IMR-90 (cell line): ENCODE measurements at places on chromosomes 1 and 21. TPM values are rescaled to one million over a fixed set of nuclear protein-coding genes. Genes with fewer than 3 reads are reported as not detected.
A peak's percentile ranks its signal among the peaks of the same experiment; 100 is the strongest.

GRCh38 chr1:32242341-32242851 is 4.6 kb upstream of the FAM167B start:
- DNase-seq = no peak

- DNase-seq = peak; percentile 45
These were observed 5.1 kb upstream of the SSR2 start for GRCh38 chr1:156025876-156026275.

Gene TDRKH
- 2.2 TPM in 2 replicates for total RNA-seq

DNA sequence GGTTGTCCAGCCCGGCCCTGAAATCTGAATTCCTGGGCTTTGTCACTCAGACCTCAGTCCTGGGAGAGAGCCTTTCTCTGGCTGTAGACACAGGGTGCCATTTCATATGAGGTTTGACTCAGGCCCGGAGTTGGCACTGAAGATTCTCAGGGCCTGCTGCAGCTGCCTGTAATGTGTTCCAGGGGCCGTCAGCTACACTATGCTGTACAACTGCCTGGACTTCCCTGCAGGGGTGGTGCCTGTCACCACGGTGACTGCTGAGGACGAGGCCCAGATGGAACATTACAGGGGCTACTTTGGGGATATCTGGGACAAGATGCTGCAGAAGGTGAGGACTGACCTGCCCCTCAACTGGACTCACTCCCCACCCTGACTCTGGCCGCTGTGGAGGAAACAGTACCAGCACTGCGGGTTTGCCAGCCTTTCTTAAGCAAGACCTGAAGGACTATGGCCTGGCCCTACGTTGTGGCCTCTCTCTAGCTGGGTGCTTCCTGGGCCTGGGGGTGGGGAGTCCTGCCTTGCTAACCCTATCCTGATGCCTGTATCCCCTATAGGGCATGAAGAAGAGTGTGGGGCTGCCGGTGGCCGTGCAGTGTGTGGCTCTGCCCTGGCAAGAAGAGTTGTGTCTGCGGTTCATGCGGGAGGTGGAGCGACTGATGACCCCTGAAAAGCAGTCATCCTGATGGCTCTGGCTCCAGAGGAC is 18.9 kb downstream of the FAAH start:
- no peak for DNase-seq

Gene ATP1A2
- total RNA-seq = under 0.01 and 0.28 TPM in 2 replicates

Gene SLC1A7
- total RNA-seq = not detected in 2 replicates

DNA sequence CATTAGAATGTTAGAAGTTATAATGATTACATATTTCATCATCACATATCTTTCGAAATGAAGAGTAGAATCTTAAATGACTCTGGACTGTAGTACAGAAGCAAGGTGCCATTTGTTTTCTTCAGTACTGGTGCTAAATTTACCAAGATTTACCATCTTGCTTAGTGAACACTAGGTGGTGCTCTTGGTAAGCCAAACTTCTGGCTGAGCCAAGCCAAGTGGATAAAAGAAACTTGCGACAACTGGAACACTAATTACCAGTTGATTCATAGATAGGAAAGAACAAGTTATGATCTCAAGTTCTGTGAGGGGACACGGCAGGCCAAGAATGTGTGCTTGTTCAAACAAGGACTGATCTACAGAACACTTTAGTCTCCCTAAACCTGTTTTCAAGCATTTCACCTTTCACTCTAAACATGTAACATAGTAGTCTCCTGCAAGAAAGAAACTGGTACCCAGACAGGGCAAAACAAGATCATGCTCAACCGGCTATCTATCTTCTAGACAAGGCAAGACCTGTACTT is 19.8 kb downstream of the SPRTN start:
- peak; percentile 79 for DNase-seq

GRCh38 chr1:228267962-228268880 is 60.4 kb downstream of the OBSCN start:
- DNase-seq = no peak

Gene EFNA1
- total RNA-seq = 0.28 and 0.90 TPM in 2 replicates

DNA sequence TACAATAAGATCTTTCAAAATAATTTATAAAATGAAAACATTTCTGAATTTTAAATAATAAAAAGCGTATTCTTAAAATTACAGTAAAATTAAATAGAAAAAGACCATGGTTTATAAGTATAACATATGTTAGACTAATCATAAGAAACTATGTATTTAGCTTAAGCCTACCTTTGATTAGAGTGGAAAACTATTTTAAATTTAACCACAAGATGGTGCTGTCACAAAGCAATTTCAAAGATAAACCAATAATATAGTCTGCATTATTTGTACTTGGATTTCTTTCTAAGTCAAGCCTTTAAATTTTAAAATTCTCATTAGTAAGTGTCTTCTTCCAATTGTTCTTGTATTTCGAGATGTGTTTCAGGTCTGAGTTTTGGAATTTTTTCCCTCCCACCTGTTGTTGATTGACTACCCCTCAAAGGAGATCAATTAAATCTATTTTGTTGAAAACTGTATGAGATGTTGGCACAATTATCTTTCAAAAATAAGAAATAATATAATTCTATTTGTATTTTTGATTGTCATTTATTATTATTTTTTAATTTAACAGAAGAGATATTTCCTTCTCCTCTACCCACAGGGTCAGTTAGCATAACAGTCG is 459.8 kb downstream of the KCNT2 start:
- peak; percentile 57 for DNase-seq

DNA sequence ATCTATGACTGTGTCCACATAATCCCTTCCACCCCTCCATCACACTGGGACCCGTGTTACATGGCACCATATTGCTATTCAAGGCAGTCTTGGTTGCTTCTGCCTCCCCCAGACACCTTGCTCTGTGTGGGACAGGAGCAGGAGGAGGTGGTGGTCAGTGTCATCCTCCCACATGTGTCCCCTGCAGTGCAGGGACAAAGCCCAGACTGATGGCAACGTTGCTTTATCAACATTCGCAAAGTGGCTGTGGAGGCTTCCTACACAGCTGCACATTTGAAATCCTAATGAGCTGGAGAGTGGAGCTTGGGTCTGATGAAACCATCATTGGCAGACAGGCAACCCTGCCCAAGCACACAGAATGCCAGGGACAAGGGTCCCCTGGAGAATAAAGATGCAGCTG is 26.2 kb downstream of the TRIM67 start:
- no peak for DNase-seq

Gene DDX59
- total RNA-seq = 9.1 and 11.1 TPM in 2 replicates

Gene NEGR1
- total RNA-seq = 9.1 and 13.1 TPM in 2 replicates

Gene PTCH2
- under 0.01 TPM in 2 replicates for total RNA-seq

DNA sequence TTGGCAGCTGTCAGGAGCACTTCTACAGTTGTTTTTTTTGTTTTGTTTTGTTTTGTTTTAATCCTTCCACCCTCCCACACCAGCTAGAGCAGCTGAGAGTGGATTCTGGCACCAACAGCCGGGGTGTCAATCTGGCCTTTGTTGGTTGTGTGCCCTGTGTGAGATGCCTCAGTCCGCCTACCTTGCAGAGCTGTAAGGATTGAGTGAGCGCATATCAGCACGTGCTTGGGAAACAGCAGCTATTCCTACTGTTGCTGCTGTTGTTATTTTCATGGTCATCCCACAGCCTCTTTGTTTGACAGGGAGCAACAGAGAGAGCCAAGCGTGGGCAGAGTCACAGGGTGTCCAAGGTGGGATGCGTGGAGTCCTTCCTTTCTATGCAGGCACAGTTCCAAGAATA is 50.4 kb downstream of the PGBD5 start:
- no peak for DNase-seq

GRCh38 chr1:236341298-236341697 is 52.8 kb upstream of the EDARADD start:
- no peak for DNase-seq

GRCh38 chr1:64842224-64842623 is 97.3 kb downstream of the RAVER2 start:
- no peak for DNase-seq

Gene AADACL4
- not detected in 2 replicates for total RNA-seq

DNA sequence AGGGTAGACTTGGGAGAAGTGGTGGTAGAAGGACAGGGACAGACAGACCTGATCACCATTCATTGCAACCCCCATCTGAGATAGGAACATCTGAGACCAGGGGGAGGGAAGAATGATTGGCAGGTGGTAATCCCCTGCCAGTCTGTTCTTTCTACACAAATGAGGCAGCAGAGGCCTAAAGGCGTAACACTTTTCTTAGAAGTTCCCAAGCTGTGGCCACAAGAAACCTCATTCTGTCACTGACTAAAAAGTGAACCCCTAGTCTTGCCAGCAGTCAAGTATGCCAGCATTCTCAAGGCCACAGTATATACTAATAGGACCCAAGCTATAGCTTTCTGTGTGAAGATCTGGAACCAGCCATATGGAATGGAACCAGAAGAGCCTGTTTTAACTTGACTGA is 638.0 kb downstream of the KCNT2 start:
- no peak for DNase-seq

DNA sequence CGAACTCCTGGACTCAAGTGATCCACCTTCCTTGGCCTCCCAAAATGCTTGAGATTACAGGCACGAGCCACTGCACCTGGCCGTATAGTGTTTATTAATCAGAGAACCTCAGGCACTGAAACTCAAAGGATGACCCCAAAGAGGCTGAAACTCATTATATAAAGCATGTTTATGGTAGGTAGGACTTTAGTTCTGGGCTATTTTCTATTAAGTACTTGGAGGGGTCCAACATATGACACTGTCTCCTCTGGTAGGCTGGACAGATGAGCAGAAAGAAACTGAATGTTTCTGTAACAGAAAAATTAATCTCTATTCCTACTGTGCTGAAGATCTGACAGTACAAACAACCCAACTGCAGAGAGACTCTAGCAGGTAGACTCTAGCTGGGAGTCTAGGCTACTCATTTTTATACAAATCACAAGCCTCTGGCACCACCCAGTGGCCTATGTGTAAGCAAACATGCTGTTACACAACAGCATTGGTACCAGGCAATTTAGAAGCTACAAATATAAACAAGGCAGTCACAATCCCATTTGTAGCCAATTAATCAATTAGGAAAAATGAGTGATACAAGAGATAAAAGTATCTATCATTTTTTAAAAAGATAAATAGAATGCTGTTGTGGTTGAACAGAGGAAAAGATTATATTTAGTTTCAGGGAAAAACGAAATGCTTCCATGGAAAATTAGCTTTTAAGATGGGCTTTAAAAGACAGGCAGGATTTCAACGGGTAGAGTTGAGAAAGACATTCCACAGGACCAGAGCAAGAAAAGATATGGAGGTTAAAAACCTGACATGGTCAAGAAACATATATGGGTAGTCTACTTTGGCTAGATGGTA is 10.4 kb downstream of the DCAF8 start:
- peak; percentile 77 for DNase-seq

Gene XCL1
- total RNA-seq = not detected in 2 replicates

Gene HCRTR1
- total RNA-seq = not detected in 2 replicates

Gene KCTD3
- 49.5 and 51.7 TPM in 2 replicates for total RNA-seq

- peak; percentile 61 for DNase-seq
These were observed 42.1 kb downstream of the YARS1 start for GRCh38 chr1:32774950-32775634.

DNA sequence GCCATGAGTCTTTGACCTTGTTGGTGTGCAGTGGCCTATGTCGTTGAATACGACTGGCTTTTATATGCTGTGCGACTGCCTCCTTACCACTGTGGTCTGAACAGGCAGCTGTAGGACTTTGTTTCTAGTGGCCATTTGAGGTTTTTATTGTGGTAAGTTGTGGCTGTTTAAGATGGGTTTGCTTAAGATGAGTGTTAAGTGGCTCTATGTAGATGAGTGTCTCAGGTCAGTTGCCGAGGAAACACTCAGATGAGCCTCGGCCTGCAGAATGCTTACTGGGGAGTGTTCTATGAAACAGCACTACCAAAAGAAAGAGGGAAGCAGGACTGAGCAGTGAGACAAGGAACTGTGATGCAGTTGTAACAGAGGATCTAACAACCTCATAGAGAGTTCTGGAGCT is 14.9 kb upstream of the CD1C start:
- no peak for DNase-seq

Gene TNFRSF8
- total RNA-seq = under 0.01 TPM in 2 replicates

DNA sequence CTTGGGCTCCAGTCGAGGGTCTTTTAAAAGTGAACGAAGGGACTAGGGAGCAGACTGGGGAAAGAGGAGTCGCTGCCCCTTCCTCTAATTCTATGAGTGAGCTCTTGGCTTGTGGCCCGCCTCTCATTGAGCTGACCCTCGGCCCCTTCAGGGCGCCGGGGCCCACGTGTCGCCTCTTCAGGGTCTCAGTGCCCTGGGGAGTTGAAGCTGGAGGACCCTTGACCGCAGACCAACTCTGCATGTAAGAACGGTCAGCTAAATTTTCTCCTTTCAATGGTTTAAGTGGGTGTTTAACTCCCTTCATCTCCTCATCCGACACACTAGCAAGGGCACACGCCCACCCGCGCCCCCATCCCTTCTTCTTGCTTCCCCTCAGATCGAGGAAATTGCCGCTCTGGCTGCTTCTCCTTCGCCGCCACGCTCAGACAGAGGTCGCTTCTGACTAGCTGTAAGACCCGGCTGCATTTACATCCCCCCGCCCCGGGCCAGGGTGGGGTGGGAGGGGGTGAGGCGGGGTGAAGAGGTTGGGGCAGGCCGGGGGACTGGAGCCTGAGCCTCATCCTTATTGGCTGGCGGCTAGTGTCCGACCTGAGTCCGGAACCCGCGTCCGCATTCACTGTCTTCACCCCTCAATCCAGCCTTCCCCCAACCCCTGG is 10.9 kb downstream of the NR5A2 start:
- DNase-seq = no peak

GRCh38 chr1:34898330-34898761 is 31.1 kb downstream of the DLGAP3 start:
- DNase-seq = no peak

- no peak for DNase-seq
These were observed 139.9 kb downstream of the TPR start for GRCh38 chr1:186234976-186235686.

DNA sequence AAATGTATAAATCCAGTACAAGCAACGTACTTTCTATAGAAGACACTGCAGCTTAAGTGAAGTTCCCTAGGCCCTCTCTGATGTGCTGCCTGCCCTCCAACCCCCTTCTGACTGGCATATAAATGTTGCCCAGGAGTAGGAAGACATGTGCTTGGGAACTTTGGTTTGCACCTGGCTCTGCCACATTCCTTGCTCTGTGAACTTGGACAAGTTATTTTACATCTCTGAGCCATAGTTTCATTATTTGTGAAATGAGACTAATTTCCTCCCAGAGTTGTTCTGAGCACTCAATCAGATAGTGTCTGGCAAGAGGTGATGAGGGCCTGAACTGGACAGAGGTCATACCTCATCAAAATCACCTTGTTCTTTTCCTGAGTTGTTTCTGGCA is 3.5 kb upstream of the PHC2 start:
- no peak for DNase-seq

Gene SELENBP1
- total RNA-seq = 21.1 and 21.3 TPM in 2 replicates

Gene DIPK1A
- 4.7 and 7.5 TPM in 2 replicates for total RNA-seq
